ENCODE measurements at places on chromosomes 3 and 15.
A peak's percentile ranks its signal among the peaks of the same experiment; 100 is the strongest.

- no peak for DNase-seq
Measured at GRCh38 chr15:63225381-63225780, 36.0 kb downstream of the RAB8B start.

- DNase-seq, result no peak
Measured at GRCh38 chr3:16848007-16848406, 36.7 kb upstream of the PLCL2 start.

DNA sequence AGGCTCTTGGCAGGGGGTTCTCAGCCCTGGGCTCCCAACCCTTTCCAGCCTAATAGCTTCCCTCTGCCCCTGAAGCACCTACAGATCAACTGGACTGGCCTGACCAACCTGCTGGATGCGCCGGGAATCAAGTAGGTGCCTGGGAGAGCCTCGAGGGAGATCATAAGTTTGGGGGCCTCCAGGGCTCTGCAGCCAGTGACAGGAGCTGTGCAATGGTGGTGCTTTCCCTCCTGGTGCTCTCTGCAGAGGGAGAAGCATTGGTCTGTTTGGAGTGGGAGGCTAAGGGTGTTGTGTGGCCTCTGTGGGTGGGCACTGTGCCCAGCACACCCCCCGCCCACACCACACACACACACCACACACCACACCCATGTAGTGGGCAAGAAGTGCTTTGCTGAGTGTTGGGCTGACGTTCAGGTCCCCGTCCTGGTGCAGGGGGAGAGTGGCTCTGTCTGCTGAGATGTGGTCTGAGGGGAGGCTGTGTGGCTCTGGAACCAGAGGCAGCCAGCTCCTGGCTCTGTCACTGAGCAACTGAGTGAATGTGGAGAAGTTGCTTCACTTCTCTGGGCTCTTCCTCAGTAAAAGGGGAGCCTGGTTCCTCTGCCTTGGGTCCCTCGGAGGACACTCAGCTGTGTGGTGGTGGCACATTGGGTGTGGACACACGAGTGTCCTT lies 26.3 kb downstream of the ESYT3 start:
- no peak for DNase-seq

DNA sequence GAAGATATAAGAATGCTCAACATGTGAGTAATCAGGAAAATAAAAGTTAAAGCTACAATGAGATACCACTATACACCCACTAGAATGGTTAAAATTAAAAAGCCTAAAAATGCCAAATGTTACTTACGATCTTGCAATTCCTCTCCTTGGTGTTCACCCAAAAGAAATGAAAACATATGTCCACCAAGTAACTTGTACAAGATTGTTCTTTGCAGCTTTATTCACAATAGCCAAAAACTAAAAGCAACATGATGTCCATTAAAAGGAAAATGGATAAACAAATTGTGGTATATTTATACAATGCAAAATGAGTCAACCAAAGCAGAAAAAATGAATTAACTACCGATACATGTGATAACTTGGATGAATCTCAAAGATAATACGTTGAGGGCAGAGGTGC lies 301.6 kb upstream of the THBS1 start:
- DNase-seq, result no peak

- no peak for DNase-seq
Measured at GRCh38 chr3:136626493-136626892, 125.7 kb downstream of the STAG1 start.

- DNase-seq, result peak; percentile 61
Measured at GRCh38 chr15:59522988-59523461, 85.0 kb downstream of the FAM81A start.

GRCh38 chr15:94671858-94672532 lies 440.6 kb downstream of the MCTP2 start:
- DNase-seq, result peak; percentile 60

GRCh38 chr3:104396974-104397669 lies 969.6 kb upstream of the ALCAM start:
- DNase-seq, result no peak

GRCh38 chr3:133455281-133455680 lies 55.4 kb downstream of the BFSP2 start:
- DNase-seq, result no peak

DNA sequence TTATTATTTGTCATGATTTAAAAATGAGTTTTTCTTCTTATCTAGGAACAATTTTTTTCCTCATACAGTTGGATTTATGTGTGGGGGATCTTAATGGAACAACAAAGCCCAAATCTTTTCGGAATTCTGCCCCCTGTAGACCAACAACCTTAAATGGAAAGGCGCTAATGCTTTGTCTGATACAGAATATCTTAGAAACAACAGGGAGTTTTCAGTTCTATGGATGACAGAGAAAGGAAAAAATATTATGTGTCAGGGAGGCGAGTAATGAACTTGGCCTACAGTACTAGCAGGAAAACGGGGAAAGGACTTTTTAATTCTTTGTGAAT lies 592 bp downstream of the MOBP start:
- DNase-seq, result no peak

DNA sequence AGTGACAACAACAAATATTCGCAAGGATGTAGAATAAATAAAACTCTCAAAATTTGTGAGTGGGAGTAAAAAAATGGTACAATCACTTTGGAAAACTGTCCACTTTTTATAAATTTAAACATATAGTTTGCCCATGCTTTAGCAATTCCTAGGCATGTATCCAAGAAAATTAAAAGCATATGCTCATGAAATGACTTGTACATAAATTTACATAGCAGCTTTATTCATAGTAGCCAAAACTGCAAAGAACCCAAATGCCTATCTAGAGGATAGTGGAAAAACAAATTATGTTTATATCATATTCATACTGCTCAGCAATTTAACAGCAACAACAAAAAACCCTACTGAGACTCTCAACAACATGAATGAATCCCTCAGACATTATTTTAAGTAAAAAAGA lies 363.6 kb upstream of the CCDC54 start:
- DNase-seq, result no peak

DNA sequence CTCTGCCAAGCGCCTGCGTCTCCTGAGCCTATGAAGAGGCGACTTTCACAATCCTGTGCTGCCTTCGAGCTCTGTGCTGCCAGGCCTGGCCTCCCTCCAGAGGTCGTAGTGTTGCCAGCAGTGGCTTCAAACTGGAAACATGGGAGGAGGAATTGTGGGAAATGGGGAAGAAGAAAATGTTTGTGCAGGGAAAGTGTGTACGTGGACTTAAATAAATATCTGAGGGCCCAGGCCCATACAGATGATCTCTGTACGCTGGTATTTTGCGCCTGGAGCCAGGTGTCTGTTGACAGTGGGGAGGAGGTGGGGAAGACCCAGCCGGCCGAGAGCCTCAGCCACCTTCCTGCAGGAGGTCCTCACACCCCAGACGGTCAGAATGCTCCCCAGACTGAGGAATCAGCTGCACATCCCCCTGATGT lies 44.6 kb downstream of the ZBTB38 start:
- DNase-seq, result peak; percentile 2

DNA sequence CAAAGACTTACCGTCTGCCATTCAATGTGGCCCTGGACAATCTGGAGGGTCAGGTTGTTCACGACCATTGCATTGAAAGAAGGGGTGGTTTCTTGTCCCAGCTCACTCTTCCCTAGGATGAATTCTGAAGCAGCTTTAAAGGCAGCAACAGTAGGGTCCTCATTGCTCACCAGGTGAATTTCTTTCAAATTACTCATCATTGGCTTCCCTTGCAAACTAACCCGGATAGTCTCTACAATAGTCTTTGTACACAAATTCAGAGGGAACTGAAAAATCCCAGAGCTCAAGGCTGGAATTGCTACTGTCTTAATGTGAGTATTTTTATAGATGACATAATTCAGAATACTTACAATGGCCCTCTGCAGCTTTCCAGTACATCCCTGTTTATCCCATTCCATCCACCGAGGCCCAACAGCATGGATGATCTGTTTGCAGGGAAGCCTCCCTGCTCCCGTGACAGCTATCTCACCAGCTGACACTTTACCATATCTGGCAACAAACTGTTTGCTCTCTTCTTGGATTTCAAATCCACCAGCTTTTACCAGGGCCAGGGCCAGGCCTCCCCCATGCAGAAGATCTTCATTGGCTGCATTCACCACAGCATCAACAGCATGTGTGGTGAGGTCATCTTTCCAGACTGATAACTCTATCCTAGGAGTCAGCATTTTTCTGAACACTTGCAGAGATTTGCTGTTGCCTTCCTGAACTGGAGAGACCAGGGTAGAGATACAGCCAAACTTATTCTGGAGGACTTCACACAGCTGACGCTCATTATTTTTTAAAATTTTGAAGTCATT lies 8.6 kb downstream of the PARP9 start:
- no peak for DNase-seq

DNA sequence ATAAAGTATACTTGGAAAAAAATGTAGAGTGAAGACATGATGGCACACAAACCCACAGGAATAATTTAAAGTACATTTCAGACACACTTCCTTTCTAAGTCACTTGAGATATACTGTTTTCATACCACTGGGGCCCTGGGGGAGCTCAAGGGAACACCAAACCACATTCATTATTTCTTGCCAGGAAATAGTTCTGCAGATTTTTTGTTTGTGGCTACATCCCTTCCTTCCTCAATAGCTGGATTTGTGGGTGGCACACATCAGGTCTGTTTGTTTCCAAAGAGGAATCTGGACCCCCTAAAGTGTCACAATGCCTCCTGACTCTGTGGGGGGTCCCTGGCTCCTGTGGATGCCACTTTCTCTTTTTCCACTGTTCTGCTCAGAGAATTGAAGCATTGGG lies 153.5 kb upstream of the COL8A1 start:
- no peak for DNase-seq

DNA sequence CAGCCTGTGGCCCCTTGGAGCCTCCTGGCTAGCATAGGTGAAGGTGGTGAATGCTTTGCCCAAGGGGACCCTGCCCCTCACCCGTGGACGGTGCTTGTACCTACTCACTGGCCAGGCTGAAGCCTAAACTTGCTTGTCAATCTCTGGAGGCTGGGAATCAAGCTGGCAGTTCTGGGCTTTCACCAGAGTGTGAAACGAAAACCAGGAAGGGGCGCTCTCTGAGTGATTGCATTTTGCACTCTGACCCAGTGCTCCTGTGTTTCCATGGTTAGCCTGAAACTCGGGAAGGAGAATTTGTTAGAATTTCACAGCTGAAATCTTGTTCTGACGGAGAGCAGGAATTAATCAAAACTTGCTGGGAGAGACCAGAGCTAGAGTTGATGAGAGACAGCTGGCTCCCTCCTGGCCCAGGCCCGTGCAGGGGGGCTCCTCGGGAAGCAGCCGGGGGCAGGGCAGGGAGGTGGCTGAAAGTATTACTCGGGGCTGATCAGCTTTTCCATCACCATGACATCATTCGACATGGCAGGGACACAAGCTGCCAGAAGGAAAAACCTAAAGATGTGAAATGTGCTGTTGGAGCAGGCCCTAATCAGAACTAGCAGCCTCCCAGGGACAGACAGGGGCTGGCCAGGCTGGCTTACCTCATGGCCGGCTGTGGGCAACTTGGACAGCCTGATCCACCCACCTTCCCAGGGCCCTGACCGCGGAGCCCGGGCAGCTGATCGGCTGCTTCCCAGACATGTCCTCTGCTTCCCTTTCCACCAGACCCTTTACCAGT lies 323.6 kb upstream of the CTDSPL start:
- no peak for DNase-seq

DNA sequence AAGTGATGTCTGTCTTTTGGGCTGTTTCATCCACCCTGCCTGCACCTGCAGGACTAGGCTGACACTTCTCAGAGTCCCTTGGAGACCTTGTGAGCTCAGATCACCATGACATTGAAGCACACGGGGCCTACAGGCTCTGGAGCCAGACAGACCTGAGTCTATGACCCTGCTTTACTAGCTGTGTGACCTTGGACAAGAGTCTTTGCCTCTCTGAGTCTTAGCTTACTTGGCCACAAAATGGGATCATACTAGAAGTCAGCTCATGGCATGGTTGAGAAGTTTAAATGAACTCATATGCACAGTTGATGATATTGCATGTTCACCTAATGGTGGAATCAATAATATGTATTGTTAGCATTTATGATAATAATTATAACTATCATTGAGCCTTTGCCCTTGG lies 102.9 kb upstream of the SMAD3 start:
- no peak for DNase-seq

DNA sequence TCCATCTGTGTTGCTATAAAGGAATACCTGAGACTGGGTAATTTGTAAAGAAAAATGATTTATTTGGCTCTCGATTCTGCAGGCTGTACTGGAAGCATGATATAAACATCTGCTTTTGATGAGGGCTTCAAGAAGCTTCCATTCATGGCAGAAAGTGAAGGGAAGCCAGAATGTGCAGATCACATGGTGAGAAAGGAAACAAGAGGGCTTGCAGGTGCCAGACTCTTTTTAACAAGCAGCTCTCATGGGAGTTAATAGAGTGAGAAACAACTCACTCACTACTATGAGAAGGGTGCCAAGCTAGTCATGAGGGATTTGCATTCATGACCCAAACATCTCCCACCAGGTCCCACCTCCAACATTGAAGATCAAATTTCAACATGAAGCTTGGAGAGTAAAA lies 247.2 kb downstream of the ZIC4 start:
- no peak for DNase-seq

GRCh38 chr3:8441969-8442559 lies 59.6 kb upstream of the LMCD1 start:
- peak; percentile 45 for DNase-seq

- DNase-seq, result no peak
Measured at GRCh38 chr3:18888819-18889218, 259.5 kb upstream of the KCNH8 start.

DNA sequence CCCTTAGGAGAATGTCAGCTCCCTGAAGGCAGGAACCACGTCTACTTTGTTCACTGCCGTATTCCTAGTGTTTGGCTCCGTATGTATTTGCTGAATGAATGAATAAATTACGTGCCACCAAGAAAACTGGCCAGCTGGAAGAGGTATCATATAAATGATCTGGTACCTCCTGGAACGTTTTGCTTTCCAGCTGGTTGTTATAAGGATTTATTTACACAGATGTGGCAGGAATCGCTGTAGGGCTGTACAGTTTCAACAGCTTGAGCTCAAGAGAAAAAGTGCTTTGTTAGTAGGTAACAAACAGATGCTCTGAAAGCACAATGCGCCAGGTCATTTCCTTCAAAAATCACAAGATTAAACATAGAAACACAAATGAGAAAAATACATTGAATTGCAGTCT lies 108.8 kb upstream of the ATP2B2 start:
- peak; percentile 6 for DNase-seq

DNA sequence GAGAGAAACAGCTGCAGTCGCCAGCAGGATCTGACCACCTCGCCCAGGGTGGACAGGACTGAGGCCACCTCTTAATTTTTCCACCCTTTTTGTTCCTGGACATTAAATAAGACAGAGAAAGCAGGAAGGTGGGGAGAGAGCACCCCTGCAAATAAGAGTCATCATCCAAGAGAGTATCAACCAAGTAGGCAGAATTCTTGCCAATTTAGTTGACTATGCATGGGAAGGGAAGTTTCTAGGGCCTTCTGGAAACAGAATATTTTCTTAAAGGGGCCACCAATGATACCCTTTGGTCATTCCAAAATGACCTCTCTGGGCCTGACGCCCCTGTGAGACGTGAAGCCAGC lies 136.2 kb downstream of the TJP1 start:
- no peak for DNase-seq

GRCh38 chr3:102163818-102164154 lies 271.0 kb upstream of the ZPLD1 start:
- no peak for DNase-seq

DNA sequence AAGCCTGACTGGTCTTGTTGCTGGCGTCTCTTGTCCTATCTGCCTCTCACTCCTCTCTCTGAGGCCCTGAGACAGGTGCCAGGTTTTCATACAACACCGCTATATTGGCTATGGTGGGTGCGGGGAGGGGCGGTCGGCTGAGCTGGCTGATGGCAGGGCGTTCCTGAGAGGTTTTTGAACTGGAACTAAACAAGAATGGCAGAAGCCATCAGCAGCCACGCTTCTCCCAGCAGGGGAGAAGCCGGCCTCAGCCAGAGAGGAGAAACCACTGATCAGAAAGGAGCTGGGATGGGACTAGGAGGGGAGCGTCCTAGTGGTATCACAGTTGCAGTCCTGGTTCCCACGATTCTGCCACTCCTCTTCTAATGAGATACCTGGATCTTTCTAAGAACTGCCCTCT lies 89.9 kb upstream of the PRR23E start:
- peak; percentile 6 for DNase-seq

Data from NCI-H69 (cell line).